ENCODE measurements at places on chromosomes 16 and 17.

- DNase-seq, result no peak
Measured at GRCh38 chr17:1467898-1468492, 12.0 kb upstream of the CRK start.

GRCh38 chr17:79830763-79831264, 8.4 kb downstream of the CBX4 start:
- DNase-seq, result no peak

DNA sequence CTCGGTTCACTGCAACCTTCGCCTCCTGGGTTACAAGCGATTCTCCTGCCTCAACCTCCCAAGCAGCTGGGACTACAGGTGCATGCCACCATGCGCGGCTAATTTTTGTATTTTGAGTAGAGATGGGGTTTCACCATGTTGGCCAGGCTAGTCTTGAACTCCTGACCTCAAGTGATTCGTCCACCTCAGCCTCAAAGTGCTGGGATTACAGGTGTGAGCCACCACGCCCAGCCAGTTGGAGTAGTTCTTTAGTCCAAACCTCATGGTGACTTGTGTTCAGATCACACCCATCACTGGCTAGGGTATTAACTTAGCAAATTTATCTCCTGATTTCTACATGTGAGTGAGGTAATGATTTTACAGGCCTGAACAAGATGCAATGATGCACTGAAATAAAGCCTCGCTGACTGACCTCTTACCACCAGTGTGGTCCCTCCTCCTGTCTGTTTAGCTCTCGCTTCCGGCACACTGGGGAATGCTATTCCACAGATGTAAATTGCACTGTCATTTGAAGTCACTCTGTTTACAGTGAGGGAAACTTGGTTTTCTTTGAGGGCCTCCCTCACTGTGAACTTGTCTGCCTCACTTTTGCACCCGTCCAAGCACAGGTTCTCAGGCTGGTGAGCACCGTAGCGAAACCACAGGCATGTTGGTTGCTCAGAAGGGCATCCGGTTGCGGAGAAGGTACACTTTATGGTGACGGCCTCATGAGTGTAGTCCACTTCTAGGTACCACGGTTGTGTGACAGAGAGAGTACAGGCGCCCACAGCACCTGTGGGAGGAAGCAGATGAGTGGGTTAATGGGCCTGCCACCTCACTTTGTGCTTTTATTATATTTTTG, 5.5 kb downstream of the IGSF6 start:
- DNase-seq, result peak; percentile 69

- DNase-seq, result no peak
Measured at GRCh38 chr17:3039736-3040135, 23.7 kb downstream of the OR1D5 start.

- no peak for DNase-seq
Measured at GRCh38 chr17:65553646-65554552, 7.5 kb downstream of the AXIN2 start.

DNA sequence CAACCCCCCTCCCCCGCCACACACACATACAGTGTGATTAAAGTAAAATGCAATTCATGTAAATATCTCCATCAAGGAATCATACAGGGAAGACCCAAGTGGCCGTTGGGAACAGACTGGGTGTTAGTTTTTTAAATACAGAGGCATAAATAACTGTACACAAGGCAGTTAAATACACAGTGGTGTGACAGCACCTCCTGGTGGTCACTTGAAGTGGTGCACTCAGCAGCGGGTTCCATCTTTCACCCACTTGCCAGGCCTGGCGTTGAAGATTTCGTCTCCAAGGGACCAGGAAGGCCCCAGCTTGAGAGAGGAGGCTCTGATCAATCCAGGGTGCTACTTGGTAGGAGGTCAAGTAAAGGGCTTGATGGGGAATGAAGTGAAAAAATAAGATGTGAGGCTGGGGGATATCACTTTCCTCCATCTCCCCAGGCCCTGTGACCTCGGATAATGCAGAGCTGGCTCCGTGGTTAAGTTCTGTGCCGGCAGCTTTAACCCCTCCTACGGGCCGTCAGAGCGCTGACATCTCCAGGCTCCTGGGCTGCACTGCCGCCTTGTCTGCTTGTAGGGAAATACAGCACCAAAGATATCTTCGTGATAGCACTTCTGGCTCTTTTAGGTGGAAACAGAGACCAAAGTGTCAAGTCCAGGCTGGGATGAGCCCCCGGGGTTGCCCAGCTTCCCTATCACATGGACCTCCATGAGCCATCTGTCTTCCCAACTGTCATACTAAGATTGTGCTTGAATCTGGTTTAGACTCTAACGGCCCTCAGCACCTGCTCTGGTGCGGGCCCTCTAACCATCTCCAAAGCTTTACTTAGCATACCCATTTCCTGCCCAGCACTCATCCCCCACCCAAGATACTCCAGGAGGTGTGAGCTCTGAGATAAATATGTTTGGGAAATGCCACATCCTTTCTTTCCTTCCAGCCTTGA, 20.7 kb downstream of the LGALS9 start:
- DNase-seq, result peak; percentile 36

- no peak for DNase-seq
Measured at GRCh38 chr17:21463204-21463661, 87.1 kb downstream of the KCNJ12 start.

DNA sequence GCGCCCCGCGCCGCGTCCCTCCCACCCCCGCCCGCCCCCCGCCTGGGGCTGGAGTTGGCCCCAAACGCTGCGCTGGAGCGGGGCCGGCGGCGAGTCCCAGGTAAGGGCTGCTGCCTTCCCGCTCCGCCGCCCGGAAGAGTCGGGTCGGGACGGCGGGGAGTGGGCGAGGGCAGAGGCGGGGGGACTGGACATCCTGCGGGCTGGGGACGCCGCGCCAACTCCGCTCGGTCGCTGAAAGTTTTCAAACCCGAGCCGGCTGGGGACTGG, 469 bp downstream of the GPRC5C start:
- no peak for DNase-seq

DNA sequence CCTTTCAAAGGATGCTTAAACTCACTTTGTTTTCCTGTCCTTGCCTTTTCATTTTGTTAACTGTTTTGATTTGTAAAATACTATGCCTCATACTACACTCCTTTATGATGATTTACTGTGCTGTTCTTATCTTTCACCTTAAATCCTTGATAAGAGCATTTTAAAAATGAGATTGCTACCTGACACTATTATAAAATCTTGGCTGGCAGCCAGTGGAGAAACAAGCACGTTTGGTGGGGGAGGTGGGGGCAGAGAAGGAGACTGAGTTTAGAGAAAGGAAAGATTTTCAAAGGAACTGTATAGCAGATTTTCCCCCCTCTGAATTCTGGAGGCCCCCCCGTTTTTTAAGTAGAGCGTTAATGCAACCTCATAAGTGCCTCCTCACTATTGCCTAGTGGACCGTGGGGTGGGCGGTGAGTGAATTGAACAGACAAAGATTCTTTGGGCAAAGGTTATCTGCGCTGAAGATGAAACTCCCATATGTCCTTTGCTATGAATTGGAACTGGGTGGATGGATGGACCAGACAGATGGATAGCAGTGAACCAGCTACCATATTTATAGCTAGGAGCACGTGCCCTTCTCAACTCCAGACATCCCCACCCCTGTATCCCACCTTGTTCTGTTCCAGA, 200.2 kb downstream of the CCDC182 start:
- DNase-seq, result no peak

GRCh38 chr17:45584092-45585036, 93.8 kb upstream of the PLEKHM1 start:
- peak; percentile 67 for DNase-seq

DNA sequence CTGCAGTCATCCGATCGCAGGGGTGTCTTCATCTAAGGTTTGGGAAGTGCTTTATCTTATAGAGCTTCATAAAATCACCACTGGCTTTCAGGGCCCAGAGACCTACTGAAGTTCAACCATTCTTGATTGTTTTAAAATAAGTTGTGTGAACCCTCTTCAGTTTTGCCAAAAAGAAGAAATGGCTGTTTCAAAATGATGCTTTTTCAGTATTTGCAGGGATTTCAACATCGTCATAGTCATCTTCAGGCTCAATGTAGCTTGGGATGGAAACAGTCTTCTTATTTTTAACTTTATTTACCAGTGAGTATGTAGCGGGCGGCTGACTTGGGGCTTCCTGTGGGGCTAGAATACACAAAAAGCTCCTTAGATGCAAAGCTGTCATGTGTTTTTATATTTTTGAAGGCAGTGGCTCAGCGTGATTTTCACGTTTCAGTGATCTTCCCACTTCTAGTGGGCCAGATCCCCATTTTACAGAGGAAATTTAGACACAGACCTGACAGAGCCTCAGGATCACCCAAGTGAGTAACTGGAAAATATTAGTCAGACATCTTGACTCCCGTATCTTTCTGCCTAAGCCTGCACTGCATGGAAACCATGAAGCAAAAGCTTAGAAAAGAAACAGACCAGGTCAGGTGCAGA, 19.1 kb upstream of the ZNF594 start:
- DNase-seq, result no peak

DNA sequence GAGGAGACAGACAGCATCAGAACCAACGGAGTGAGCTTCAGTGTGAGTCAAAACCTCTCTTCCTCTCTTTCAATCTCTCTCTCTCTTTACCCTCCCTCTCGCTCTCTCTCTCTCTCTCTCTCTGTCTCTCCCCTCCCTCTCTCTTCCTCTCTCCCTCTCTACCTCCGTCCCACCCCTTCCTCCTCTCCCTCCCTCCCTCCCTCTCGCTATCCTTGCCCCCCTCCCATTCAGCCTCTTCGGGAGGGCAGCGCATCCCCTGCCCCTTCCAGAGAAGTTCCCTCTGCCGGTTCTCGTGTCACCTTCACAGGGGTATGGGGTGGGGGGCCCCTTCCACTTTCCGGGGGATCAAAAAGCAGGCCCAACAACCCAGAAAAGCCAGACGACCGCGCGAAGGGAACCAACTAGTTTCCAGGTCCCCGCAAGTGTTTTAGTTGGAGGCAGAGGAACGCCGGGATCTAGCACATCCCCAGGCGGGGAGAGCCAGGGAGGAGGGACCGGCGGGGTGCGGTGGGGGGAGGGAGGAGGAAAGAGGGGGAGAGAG, 28.9 kb upstream of the RBFOX1 start:
- no peak for DNase-seq

DNA sequence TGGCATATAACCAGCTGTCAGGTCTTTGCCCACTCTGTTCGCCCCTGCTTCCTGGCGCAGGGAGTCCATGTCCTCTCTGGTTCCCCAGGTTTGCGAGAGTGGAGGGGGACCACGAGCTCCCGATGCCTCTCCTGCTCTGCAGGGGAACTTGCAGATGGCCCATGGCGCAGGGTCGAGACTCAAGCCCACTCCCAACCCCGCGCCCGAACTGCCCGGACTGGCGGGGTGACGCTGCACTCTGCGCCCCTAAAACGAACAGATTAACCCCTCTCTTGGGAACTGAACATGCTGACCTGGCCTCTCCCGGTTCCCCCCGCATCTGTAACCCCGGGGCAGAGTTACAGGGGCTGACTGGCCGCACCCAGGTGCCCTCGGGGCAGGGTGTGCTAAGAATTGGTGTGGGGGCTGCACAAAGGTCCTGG, 681 bp upstream of the PLA2G15 start:
- no peak for DNase-seq

GRCh38 chr17:7885367-7886226, 3.0 kb upstream of the CHD3 start:
- peak; percentile 43 for DNase-seq

- DNase-seq, result no peak
Measured at GRCh38 chr17:35377706-35378105, 4.3 kb upstream of the SLFN11 start.
